ENCODE measurements at places on chromosomes 4 and X.

DNA sequence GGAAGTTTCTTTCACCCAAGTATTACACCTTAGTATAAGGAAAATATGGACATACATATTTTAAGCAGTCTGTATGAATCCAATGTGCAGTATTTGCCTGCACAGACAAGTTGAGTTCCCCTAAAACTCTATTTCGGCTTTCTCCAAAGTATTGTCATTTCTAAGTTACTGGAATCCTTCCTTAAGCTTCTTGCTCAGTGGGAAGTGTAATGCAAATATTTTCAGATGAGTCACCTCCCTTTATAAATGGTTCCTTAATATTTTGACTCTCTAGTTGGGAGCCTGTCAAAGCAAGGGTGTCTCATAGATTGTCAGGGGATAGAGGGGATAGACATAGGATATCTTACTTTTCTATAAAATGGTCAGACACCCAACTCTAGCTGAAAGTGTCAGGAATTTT lies 178.6 kb downstream of the NAA11 start:
- DNase-seq: no peak

DNA sequence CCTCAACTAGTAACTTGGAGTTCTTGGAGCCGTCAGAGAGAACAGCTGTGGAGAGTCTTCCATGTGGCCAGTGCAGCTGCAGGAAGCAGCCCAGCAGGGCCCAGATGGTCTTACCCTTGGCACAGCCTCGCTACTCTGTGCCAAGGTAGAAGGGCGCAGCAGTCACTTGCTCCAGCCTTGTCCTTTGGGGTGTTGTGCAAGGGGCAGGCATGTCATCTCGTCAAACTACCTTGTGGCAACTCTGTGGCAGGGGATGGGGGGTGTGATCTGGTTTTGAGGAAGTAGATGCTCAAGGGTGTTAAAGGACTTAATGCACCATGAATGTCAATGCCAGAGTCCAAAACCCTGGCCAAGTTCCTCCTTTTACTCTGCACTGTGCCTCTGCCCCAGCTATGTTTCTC lies 34.2 kb upstream of the TBC1D14 start:
- no peak for DNase-seq

GRCh38 chr4:7160439-7160838 lies 31.9 kb upstream of the SORCS2 start:
- DNase-seq: no peak

DNA sequence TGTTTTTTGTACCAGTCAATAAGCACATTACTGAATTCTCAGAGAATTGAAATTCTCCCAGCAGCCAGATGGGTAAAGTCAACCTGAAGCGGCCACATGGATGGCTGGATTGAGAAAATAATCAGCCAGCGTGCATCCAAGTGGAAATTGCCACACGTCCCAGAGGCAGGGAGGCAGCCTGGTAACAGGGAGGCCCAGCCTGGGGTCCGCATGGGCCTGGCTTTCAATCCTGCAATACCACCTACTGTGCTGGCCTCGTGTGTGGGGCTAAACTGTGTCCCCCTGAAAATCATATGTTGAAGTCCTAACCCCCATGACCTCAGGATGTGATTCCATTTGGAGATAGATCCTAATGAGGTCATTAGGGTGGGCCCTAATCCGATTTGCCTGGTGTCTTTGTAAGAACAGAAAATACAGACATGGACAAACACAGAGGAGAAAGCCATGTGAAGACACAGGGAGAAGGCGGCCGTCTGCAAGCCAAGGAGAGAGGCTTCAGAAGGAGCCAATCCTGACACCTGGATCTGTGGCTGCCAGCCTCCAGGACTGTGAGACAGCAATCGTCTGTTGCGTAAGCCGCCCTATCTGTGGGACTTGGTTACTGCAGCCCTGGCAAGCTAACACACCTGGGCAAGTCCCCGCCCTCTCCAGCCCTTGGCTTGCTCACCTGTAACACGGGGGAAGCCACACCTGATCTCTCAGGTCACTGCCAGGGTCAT lies 90.3 kb downstream of the JAKMIP1 start:
- DNase-seq: no peak

DNA sequence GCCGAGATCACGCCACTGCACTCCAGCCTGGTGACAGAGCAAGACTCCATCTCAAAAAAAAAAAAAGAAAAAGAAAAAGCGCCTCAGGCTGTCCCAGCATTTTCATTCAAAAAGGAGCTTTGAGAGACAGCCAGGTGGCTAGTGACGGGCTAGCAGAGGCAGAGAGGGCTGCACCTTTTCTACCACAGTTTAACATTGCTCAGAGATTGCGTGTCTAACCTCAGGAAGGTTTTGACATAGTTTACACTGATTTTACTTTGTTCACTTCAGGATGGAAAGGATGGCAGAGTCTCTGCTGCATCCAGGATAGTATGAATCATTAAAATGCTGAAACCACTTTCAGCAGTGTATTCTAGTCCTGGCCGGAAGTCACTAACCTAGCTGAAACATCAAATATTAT lies 28.1 kb downstream of the ZFP42 start:
- no peak for DNase-seq

DNA sequence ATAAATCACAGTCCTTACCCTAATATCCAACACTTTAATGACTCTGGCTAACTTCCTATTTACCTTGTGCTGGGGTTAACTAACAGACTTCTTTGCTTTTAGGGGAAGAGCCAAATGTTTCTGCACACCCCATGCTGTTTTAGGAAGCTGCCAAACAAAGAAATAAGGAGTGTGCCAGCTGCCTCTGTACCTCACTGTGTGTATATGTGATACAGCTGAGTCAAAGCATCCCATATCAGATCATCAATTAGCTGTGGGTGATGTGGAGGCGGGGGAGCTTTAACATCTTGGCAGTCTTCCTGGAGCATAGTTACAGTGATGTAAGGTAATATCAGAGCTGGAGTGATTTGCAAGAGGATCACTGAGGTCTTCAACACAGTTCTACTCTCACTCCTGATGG lies 95.4 kb downstream of the COL25A1 start:
- no peak for DNase-seq

Measured in stimulated activated CD4-positive, alpha-beta T cell treated with anti-CD3 and anti-CD28 coated beads, Interleukin-1b, Interleukin-23, amount 100 ng/mL, for 1 hour (primary cell).